ENCODE measurements at places on chromosomes 11 and 22.

DNA sequence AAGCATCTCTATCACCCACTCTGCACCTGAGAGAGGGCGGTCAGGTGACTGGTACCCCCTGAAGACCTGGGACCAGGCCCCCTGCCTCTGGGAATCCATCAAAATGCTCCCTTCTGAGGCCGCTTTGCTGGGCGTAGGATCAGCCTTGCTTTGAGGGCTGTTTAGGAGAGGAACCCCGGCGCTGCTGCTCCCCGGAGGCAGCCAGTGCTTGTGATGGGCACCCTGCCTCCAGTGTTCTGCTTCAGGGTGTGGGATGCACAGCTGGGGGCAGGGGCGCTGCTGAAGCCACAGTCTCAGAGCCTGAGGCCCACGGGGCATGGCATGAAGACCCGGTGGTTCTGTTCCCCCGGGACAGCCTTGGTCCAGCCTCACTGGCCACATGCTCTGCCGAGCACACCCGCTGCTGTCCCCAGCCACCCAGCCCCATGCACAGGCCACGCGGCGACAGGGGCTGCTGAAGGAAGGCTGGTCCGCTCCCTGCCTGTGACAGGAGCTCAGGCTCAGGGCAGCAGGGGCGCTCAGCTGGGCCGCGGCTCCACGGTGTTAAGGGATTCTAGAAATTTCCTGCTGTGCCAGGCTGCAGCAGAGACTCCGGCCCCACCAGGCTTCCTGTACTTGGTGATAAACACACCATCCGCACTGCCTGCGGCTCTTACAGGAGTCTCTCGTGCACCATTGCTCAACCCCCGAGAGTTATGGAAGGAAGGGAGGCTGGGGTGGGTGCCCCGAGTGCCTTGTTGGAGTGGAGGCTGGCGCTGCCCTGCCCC is 91.0 kb downstream of the KCNQ1 start:
- DNase-seq = no peak

DNA sequence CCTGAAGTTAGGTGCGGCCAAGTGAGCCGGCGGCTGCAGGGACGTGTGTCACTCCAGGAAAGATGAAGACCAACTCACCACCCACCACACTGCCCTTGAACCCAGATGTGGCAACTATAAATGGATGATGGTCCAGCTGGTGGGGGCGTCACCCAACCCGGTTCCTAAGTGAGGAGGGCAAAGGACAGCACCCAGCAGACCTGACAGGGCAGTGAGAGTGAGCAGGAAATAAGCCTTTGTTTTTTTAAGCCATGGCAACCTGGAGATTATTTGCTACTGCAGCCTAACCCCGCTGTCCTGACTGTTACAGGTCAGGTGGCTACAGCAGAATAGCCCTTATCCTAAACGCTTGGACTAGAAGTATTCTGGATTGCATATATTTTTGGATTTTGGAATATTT is 228.9 kb downstream of the CTTN start:
- no peak for DNase-seq

GRCh38 chr11:115873813-115874212 is 369.6 kb upstream of the CADM1 start:
- no peak for DNase-seq

- no peak for DNase-seq
Observed at GRCh38 chr11:11553573-11553972, 68.2 kb downstream of the GALNT18 start.

DNA sequence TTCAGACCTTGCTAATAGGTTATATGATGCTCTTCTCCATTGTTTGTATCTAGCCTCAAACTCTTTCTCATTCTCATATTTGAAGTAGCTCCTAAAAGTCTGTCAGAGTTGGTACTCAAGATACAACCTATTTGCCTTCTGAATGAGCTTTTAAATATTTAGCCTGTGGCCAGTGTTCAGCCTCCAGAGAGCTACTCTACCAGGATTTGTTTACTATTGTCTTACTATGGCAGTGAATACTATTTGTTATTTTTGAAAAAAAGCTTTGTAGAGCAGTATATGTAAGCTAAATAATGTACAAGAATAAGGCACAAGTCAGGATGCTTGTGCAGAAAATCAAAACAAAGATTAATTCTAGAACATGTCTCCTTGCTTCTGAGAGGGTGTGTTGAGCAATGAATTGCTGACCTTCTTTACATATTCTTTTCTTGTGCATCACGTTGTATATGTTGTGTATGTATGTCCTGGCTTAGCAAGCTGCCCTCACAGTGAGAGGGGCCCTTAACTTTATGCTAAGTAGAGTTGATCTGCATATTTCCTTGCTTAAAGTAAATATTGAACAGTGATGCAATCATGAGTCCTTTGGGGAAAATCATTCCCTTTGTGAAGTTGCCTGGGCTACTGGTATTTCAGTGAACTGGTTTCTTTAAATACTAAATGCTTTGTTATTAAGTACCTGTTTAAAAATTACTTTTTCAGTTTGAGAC is 438.0 kb downstream of the LUZP2 start:
- DNase-seq = no peak

DNA sequence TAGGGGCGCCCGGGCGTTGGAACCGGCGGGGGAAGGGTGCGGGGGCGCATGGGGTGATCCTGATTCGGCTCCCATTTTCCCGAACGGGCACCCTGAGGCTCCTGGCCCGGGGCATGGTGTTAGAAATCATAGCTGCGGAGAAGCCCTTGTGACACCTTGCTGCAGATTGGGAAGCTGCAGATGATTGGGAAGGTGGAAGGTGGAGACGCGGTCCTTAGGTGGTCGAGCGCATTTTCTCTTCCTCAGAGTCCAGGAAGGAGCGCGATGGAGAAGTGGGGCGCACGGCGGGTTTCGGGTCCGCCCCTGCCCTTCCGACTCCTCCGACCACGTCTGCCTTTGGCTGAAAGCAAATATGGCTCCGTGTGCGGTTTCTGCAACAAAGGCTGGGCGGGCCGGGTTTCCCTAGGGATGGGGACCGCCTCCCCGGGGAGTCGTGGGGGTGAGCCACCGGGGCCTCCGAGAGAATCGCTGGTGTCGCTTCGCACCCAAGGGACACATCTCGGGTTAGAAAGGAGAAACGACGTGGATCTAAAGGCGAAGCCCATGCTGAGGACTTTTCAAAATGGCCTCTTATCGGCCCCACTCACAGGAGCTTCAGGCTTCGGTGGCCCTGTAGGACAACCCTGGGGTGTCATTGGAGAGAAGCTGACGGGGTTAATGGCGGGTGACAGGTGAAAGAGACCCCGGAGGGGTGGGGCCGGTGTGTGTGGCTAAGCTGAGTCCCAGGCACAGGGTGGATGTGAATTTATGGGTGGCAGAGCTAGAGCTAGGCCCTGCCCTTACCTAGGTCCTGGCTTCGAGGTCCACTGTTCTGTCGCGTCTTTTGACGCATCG is 707 bp upstream of the FTH1 start:
- DNase-seq = peak; percentile 40

Data from epithelial cell of esophagus (primary cell).